ENCODE measurements at places on chromosomes 2 and 18.

GRCh38 chr2:206127656-206128055, 31.6 kb downstream of the NDUFS1 start:
- DNase-seq = no peak

GRCh38 chr2:234620018-234620417, 123.1 kb upstream of the ARL4C start:
- DNase-seq = no peak

- no peak for DNase-seq
Observed at GRCh38 chr18:6942742-6943141, 174.9 kb downstream of the LAMA1 start.

DNA sequence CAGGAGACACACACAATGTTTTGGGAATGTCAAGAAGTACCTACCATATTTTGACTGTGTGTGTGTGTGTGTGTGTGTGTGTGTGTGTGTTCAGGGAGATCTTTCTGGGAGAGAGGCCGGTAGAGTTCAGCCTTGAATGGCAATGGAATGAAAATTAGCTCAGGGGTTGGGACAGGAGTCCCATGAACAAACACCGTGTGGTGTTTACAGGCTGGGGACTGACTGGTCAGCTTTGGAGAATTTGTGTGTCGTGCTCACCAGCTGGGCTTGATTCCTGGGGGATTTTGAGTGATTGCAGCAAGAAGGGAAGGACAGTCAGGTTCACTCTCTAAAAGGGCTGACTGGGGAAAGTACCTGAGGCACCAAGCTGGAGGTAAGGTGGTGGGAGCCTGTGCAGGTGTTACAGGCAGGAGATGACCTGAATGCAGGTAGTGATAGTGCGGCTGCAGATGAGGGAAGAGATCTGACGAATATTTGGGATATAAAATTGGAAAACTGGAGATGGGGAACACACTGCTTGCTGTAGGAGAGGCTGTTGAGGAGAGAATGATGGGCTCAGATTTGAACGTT, 2.5 kb upstream of the ADNP2 start:
- no peak for DNase-seq

- DNase-seq = no peak
Observed at GRCh38 chr2:196597531-196597930, 42.0 kb upstream of the CCDC150 start.

DNA sequence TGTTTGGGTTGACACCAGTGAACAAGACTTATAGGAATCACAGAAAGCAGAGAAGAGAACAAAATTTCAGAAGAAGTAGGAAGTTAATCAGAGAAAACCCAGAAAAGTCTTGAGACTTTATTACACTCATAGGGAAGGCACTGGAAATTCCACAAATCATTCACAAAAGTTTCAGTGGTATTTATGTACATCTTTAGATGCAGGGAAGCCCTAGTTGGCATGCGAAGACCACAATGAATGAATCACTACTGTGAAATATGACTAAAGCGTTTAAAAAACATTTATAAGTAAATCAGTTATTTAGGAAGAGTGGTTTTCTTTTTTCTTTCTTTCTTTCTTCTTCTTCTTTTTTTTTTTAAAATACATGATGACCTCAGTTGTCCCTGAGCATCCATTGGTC, 105.1 kb downstream of the NUP35 start:
- peak; percentile 6 for DNase-seq

GRCh38 chr2:156189584-156189983, 142.9 kb downstream of the NR4A2 start:
- no peak for DNase-seq

GRCh38 chr2:165203689-165204559, at the start of gene SCN3A:
TSS of gene SCN3A (minus strand) at chr2:165204050. CDS start at chr2:165176394, 27,656 bp downstream.
- peak; percentile 30 for DNase-seq

GRCh38 chr18:567122-567521, 13.1 kb upstream of the CETN1 start:
- DNase-seq = no peak

- DNase-seq = no peak
Observed at GRCh38 chr18:59101830-59102414, 37.8 kb upstream of the SEC11C start.

DNA sequence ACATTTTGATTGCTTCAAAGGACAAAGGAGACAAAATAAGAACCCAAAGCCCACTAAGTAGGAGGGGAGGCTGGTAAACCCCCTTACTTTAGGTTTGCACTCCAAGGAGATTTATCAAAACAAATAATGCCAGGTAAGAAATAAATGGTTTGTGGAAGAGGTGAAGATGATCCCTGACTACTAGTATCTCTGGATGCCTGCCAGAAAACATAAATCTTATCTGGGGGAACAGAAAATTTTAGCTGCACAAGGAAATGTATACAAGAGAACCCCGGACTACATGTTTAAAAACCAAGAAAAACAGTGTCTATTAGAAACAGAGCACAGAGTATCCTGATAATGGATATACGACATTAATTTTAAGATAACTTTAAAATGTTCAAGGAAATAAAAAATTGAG, 114.1 kb downstream of the TRABD2A start:
- no peak for DNase-seq

DNA sequence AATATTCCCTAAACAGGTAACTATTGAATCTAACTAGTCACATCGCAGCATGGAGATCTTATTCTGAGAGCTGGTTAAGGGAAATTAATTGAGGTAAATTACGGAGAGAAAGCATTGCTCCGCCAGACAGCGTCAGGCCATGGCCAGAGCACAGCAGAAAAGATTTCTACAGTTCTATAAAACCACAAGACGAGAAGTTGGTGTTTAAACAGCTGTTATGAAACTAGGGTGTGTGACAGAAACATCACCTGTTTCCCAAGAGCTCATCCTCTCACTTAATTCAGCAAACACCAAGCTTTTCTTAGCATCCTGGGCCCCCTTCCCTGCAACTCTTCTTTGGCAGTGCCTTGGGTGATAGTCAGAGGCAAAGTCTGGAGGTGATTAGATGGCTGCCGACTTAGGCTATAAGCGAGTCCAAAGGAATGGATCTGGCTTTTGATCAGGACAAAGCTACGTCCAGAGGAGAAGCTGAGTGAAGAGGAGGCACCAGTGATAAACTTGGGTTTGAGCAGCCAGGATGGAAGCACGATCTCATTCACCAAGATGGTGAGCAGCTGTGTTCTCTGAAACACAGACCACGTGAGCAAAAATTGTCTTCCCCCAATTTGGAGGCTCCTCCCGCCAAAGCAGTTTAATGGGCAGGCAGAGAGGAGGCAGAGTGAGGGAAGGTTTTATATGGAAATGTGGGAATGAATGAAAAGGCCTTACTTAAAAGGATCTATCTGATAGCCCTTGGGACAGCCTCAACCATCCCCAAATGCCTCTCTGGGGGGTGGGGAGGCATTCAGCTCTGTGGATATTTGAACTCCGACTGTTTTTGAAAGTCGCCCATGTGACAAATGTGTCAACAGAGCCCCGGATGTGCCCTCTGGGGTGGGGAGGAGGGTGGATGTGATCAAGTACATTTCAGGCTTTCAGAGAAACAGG, 57.8 kb downstream of the PKDCC start:
- peak; percentile 86 for DNase-seq

DNA sequence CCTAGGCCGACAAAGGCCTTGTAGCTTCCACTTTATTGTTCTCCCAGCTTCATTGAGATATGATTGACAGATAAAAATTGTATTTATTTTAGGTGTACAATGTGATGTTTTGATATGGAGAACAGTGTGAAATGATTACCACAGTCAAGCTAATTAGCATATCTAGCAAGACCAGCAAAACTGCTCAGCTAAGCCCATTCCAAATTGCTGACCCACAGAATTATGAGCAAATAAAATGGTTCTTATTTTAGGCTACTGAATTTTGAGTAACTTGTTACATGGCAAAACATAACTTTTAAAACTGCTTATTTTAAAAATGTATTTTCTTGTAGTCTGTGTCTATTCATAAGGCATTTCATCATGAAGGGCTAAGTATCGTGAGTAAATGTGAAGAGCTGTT, 8.6 kb upstream of the SELENOI start:
- DNase-seq = no peak

DNA sequence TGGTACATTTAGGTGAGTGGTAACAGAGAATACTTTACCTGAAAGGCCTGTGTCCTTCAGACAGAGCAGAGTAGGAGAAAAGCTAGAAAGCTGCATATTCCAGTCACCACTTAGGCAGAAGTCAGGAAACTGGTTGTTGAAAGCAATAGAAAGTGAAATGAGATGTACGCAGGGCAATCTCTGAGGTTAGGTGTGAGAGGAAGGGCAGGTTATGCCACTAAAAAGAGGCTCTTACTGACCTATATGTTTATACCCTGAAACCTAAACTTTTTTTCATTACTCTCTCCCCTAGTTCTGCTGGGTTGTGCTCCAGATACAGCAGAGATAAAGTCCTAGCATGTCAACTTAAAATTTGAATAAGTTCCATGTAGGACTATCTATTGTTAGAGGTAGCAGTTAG, 93.5 kb downstream of the COX7A2L start:
- no peak for DNase-seq

DNA sequence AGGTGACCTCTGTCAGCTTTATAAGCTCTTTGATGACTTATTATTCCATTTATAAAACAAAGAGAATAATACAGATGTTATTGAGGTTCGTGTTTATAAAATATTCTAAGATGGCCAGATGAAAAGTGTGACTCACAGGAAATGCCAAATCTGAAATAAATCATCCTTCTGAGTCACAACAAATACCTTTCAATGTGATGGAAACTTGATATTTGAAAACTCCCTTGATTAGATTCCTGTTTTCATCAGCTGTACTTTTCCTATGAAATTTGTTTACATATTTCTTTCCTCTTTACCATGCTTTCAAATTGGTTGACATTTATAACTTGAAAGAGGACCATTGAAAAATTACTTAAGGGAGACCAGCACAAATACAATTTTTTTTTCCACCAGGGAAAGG, 30.6 kb upstream of the PPP1R1C start:
- DNase-seq = no peak

- DNase-seq = no peak
Observed at GRCh38 chr2:173584000-173584399, 229.3 kb downstream of the CDCA7 start.

DNA sequence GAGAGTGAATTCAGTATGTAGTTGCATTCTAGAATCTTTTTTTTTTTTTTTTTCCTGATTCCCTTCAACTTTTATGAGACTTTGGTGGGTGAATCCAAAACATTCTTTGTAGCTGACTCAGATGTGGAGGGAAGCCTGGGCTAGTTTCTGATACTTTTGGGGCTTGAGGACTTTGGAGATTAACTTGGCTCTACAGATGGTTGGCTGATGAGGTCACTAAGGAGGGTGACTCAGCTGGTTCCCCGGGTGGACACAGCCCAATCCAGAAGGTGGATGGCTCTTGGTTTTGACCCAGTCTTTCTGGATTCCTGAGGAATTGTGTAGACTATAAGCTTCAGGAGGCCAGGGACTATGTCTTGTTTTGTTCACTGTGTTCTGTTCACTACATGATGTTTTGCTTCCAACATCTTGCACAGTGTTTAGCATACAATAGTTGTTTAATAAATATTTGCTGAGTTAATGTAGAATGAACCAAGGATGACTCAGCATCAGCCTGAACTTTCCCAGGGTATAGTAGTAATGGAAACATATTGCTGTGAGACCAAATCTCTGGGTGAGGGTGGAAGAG, 30.5 kb downstream of the LAMA3 start:
- DNase-seq = peak; percentile 31

DNA sequence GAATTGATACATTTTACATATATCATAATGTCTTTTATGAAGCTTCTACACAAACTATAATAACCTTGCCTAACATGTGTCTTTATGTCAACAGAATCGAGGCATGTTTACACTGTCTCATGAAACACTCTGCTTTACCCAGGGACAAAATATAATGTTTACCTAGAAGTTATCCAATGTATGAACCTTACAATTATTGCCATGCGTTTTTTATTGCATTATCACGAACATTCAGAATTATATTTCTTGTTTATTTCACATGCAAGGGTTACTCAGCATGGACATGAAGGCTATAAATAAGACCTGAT, 19.8 kb downstream of the LONRF2 start:
- no peak for DNase-seq

- no peak for DNase-seq
Observed at GRCh38 chr2:116809109-116809508, 1005.4 kb upstream of the DDX18 start.

DNA sequence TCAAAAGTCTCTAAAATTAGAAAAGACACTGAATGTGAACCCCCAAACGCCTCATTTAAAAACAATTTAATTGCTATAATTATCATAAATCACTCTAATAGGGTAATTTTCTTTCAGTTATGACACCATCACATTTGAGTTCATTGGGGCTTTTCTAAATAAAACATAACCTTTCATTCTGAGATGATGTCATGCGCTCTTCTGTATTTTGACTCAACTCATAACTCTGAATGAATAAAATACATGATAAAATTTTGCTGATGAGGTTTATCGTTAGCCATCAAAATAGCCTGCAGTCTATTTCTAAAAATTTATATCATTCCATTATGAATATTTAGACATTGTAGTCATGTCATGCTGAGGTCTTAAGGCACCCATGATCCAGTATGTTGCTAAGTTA, 1099.7 kb downstream of the SUCLG1 start:
- DNase-seq = no peak

DNA sequence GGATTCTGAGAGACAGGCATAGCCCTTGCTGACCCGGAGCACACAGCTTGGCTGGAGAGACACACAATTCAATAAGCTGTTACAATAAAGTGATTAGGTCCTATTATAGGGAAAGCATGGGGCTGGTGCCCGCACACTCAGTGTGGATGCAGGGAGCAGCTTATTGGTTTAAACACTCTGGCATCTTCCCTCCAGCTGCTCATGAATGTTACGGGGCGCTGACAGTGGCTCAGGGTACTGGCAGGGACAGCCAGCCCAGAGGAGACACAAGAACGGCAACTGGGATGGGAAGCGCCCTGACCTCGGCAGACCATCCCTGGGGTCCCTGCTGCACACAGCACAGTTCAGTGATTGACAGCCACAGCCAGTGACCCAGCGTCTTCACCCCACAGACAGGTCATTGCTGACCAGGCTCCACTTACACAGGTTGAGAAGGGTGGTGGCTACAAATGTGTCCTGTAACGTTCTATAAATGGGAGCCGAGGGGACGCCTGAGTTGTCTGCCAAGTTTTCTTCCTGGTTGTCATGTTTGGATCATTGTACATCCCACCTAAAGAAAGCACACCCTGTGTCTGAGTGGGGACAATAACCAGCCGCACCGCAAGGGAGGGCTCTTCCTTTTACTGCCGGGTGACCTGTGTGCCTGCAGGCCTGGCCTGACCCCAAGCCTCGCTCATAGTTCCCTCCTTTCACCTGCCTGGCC, 60.3 kb downstream of the SH3BP4 start:
- DNase-seq = no peak

DNA sequence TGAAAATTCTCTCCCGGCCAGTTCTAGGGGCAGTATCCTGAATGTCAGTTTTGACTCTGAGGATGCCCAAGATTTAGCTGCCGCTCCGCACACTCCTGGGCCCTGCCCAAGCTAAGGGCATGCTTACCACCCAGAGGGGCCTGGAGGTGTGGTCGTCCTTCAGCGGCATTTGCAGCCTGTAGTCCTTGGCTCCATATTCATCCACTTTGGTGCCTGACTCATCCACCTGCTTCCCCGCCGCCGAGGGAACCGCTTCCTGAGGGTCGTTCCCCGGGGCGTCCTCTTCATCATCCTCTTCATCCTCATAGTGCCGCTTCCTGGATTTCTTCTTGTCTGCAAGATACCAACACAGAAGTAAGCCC, 577 bp downstream of the ERCC3 start:
- DNase-seq = no peak

GRCh38 chr2:135510577-135510976, 20.4 kb downstream of the ZRANB3 start:
- DNase-seq = no peak

GRCh38 chr2:7722212-7722910, 805.1 kb downstream of the RNF144A start:
- DNase-seq = no peak

Data from inflammatory macrophage treated with lipopolysaccharide for 1 hour (primary cell).